A549 treated with dexamethasone at 1 μM for 4 hours (cell line): ENCODE measurements at places on chromosomes 6 and 20. TPM values are rescaled to one million over a fixed set of nuclear protein-coding genes. Genes with fewer than 3 reads are reported as not detected.

EPPIN gene
- total RNA-seq: not detected in 5 replicates

INSM1 gene
- total RNA-seq: not detected in 5 replicates

TOX2 gene
- total RNA-seq: 10.4 to 14.4 TPM (median 13.8 TPM) in 5 replicates

CYP39A1 gene
- 0.06 TPM in 1 of 5 replicates, not detected in the others for total RNA-seq

PDE7B gene
- 0.59 to 1.1 TPM (median 0.73 TPM) in 5 replicates for total RNA-seq

RNF182 gene
- 2.9 to 3.6 TPM (median 3.4 TPM) in 5 replicates for total RNA-seq

CPNE5 gene
- 0.06 to 0.12 TPM (median 0.10 TPM) in 5 replicates for total RNA-seq

PPP1R14C gene
- 3.1 to 3.7 TPM (median 3.5 TPM) in 5 replicates for total RNA-seq

BPI gene
- not detected in 5 replicates for total RNA-seq

GJA10 gene
- total RNA-seq: not detected in 5 replicates

IL17A gene
- total RNA-seq: not detected in 5 replicates

GRM4 gene
- total RNA-seq: 0.08 to 0.16 TPM (median 0.11 TPM) in 5 replicates

MYMX gene
- total RNA-seq: not detected in 5 replicates

PSORS1C1 gene
- 4.4 to 6.7 TPM (median 6.1 TPM) in 5 replicates for total RNA-seq

LPIN3 gene
- 8.1 to 19.2 TPM (median 13.6 TPM) in 5 replicates for total RNA-seq

C6orf118 gene
- 0.14 to 0.41 TPM (median 0.21 TPM) in 5 replicates for total RNA-seq

CRIP3 gene
- 0.11 to 0.71 TPM (median 0.28 TPM) in 5 replicates for total RNA-seq

SRMS gene
- 0.11 to 0.14 TPM (median 0.13 TPM) in 4 of 5 replicates, not detected in the other for total RNA-seq

ZNF334 gene
- total RNA-seq: not detected in 5 replicates

SYCP2L gene
- total RNA-seq: 1.4 to 2.8 TPM (median 2.2 TPM) in 5 replicates

FAM83B gene
- total RNA-seq: 0.02 to 0.03 TPM (median 0.02 TPM) in 3 of 5 replicates, not detected in the others
